ENCODE measurements at places on chromosomes 12 and 14. TPM values are rescaled to one million over a fixed set of nuclear protein-coding genes. Genes with fewer than 3 reads are reported as not detected.

PROX2 gene
- total RNA-seq: not detected

PLBD1 gene
- 23.8 TPM for total RNA-seq

CFAP73 gene
- not detected for total RNA-seq

OAS3 gene
- total RNA-seq: 5.1 TPM

SMCO2 gene
- not detected for total RNA-seq

FOXN4 gene
- not detected for total RNA-seq

SDSL gene
- 6.3 TPM for total RNA-seq

B4GALNT1 gene
- total RNA-seq: 5.6 TPM

RPGRIP1 gene
- 0.27 TPM for total RNA-seq

NID2 gene
- total RNA-seq: 39.5 TPM

CCDC88C gene
- 2.9 TPM for total RNA-seq

KLHL33 gene
- total RNA-seq: 0.70 TPM

LRTM2 gene
- total RNA-seq: not detected

GZMH gene
- total RNA-seq: 0.86 TPM

ARHGAP9 gene
- 4.1 TPM for total RNA-seq

CIROP gene
- not detected for total RNA-seq

JDP2 gene
- 22.1 TPM for total RNA-seq

CLEC4D gene
- not detected for total RNA-seq

HOXC11 gene
- not detected for total RNA-seq

MYL2 gene
- 13,587 TPM for total RNA-seq

PTPRB gene
- 34.6 TPM for total RNA-seq

SERPINA1 gene
- 5.0 TPM for total RNA-seq

CPNE8 gene
- total RNA-seq: 10.7 TPM

CBLN3 gene
- 0.65 TPM for total RNA-seq

MIPOL1 gene
- total RNA-seq: 8.4 TPM

PRB2 gene
- total RNA-seq: not detected

GPHN gene
- 25.1 TPM for total RNA-seq

ANO4 gene
- not detected for total RNA-seq

KRT79 gene
- total RNA-seq: not detected
